Fibroblast of pulmonary artery (primary cell): ENCODE measurements at places on chromosomes 4 and X.

GRCh38 chrX:117959045-117959444, 157.6 kb downstream of the KLHL13 start:
- no peak for DNase-seq

- DNase-seq: no peak
Measured at GRCh38 chr4:152220201-152220666, 315.7 kb downstream of the FBXW7 start.

- peak; percentile 12 for DNase-seq
Measured at GRCh38 chrX:71292669-71293365, 8.7 kb upstream of the ITGB1BP2 start.

DNA sequence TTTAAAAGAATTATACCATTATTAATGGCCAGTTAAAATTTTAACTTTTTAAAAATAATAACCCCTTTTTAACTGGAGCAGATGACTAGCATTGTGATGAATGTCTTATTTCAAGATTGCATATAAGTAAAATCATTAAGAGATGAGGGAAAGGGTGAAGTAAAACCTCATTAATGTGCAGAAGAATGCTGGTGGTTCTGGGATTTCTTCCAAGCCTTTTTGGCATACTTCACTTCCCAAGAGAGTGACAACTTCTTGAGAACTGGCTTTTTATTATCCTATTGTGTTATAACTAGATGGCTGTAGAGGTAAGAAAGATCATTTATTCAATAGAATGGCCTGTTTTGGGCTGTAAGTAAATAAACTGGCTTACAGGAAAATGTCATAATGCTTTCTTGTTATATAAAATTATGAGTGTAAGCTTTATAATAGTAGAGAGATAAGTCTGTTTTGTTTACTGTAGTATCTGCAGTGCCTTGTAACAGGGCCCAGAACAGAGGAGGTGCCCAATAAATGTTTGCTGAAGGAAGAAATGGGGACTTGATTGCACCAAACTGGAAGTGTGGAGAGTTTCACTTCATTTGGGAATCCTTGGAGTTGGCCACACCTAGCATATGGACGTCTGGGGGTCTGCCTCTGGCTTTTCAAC, 242.9 kb upstream of the PITX2 start:
- DNase-seq: peak; percentile 49

DNA sequence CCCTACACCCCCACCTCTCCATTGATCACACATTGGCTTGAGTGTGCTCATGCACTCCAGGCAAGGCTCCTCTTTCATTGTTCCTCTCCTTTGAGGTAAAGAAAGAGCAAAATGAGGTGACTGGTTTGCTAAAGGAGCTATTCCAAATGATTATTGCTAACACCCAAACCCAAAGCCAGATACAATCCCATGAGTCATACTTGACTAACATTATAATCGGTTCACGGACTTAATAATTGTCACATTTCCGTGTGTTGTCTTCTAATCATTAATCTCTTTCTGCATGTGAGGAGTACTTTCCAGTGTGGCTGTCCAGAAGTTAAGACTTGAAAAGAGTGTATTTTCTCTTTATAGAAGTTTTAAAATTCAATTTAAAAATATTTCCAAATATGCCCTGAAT, 174.3 kb upstream of the SFRP2 start:
- no peak for DNase-seq
